ENCODE measurements at places on chromosomes 5 and 9.

GRCh38 chr9:34999576-34999975 is 10.0 kb downstream of the DNAJB5 start:
- no peak for DNase-seq

- DNase-seq = no peak
Observed at GRCh38 chr5:37812365-37812764, 27.5 kb downstream of the GDNF start.

GRCh38 chr9:128550770-128551656 is 1.4 kb upstream of the SPTAN1 start:
- no peak for DNase-seq

DNA sequence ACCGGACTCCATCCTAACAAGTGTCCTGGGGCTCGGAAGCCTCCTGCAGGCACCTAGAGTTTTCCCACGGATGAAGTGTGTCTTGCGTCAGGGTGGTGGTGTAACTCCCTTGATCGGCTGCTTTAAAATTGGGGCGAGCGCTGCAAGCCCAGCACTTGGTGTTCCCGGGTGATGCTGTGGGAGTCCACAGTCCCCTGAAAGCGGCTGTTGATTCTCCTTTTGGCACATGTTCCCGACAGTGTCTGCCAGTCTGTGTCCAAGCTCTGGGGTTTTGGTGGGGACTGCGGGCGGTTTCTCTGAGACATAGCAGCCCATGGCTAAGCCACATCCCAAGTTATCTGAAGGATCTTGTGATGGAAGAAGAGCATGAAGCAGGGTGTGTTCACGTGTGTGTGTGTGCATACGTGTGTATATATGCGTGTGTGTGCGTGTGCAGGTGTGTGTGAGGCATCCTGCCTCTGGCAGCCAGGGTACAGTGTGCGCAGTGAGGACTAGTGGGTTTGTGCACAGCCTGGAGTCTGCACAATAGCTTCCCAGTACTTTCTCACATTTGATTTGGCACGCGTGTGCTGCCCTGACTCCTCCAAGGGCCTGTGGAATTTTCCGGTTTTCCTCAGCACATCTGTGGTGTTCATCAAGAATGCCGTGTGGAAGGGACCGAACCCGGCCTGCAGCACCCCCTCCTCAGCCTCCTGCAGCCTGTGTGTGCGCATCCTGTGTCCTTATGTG is 16.9 kb downstream of the SLC25A48 start:
- no peak for DNase-seq

DNA sequence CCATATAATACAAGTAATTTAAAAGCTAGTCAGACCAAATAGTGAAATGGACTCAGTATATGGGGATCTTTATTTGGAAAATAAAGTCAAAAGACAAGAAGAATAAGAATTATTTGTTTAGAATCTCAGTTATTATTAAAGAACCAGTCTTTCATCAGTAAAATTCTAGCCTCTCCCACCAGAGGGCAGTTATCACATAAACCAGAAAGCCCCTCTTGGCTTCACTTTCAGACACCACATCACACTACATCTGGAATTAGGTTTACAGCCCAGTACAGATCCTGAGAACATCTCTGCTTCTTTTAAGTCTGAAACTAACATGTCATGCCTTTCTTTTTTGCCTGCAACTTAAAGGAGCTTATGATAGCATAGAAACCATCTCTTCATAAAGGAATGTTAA is 12.2 kb upstream of the HSPB3 start:
- no peak for DNase-seq

GRCh38 chr5:39160576-39161213 is 58.7 kb downstream of the FYB1 start:
- no peak for DNase-seq

DNA sequence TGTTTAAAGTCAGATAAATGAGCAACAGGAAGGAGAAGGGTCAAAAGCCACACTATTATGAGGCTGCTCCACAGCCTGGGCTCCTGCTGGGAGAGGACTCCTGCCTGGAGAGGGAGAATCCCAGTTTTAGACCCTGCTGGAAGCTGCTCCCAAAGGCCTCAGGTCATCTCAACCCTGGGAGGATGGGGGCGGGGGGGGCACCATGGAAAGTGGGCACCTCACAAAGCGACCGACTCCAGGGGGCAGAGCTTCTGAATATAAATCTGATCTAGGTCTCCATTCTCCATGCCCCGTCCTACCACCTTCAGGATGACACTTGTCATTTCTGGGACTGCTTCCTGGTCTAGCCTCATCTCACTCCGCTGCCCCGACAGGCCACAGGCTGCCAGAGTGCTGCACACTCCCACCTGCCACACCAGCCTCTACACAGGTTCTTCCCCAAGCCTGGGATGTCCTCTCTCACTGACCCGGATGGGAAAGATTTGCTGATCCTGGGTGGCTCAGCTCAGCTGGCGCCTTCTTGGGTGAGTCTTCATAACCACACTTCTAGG is 183.4 kb downstream of the GAPVD1 start:
- DNase-seq = no peak

- no peak for DNase-seq
Observed at GRCh38 chr9:110307191-110307590, 30.5 kb downstream of the TXNDC8 start.

GRCh38 chr9:107178293-107178692 is 104.8 kb upstream of the RAD23B start:
- no peak for DNase-seq

- DNase-seq = no peak
Observed at GRCh38 chr5:40628407-40628806, 51.3 kb upstream of the PTGER4 start.

DNA sequence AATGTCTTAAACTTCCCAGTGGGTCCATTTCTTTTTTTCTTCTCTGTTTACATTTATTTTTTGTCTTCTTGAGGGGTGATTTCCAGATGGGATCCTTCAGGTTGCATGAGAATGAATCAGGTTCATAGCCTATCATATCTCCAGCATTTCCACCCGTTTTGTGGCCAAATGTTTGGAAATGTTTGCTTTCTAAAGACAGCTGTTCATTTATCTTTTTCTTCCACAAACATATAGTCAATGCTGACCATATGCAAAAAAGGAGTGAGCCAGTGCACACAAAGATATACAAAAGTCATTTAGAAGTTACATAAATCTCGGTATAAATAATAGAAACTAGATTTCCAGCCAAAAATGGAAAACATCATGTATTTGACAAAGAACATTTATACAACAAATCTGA is 71.6 kb upstream of the STC2 start:
- DNase-seq = no peak

All from stimulated activated CD4-positive, alpha-beta T cell treated with anti-CD3 and anti-CD28 coated beads, Interleukin-12 subunit alpha, Interleukin-12 subunit beta, amount 100 ng/mL, for 24 hours (primary cell).